Activated naive CD8-positive, alpha-beta T cell treated with anti-CD3 and anti-CD28 coated beads, Interleukin-2, amount 10 ng/mL, durations not matched to agents 7 days and 5 days (primary cell): ENCODE measurements at places on chromosomes 2 and 18.

GRCh38 chr2:130158631-130159030 lies 13.7 kb upstream of the CCDC74B start:
- no peak for DNase-seq

- DNase-seq: no peak
Measured at GRCh38 chr18:80252136-80252535, 4.8 kb upstream of the PARD6G start.

GRCh38 chr2:43057026-43057741 lies 169.2 kb downstream of the ZFP36L2 start:
- DNase-seq: peak; percentile 21

GRCh38 chr18:49562481-49563129 lies 748 bp downstream of the LIPG start:
- DNase-seq: no peak

DNA sequence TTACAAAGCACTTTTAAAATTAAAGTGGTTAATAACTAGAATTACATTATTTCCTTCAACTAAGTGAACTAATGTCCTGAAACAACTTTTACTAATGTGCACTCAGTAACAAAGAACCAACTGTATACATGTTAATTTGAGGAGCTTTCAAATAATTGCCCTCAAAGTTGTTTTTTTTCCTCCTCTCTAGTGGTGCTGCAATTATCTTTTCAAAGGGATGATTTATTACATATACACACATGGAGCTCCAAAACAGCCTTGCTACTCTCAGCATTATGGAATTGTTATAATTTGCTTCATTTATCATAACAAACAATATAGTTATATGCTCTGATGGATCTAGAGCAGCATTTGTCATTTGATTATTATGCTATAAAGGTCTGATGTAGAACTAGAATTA lies 246.3 kb upstream of the RASGRP3 start:
- DNase-seq: no peak

GRCh38 chr2:170500770-170501169 lies 214.4 kb upstream of the SP5 start:
- no peak for DNase-seq

DNA sequence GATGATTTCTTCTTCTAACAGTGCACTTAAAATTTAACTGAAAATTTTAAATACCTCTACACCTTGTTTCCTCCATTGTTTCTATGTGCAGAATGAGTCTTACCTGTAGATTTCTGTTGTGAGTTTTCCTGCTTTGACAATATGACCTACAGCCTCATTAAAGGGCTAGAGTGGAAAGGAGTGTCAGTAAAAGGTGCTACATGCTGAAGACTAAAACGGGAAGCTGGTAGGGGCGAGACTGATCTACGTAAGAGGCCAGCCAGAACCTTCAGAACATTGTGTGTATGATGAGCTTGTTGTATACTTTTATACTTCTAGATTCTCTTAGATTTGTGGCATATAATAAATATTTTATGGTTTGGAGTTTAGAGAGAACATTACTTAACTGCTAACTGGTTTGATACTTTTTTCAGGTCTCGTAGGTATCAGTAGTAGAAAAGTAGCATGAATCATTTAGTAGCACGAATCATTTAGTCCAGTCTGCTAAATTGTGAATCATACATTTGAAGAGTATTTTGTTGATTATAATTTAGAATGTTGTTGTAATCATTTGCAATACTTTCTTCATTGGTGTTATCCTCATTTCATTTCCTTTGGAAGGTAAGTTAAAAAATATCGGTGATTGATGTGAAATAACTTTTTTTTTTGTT lies 14.3 kb downstream of the INSIG2 start:
- DNase-seq: no peak

- DNase-seq: peak; percentile 40
Measured at GRCh38 chr2:8796878-8797550, 40.4 kb downstream of the KIDINS220 start.

DNA sequence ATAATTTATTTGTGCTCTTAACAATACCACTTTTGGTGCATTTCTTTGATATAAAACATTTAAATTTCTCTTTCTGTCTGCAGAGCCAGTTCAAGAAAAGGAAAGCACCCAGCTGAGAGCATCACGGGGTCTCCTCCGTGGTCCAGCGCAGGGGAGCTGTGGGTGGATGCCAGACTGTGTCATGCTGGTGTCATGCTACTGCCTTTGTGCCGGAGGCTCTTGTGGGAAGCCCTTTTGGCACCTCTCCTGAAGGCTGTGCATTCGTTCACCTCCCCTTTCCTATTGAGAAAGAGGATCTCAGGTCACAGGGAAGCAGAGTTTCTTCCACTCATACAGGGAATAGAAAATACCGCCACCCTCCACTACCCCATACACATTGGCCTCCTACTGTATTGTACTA lies 450.4 kb downstream of the GALR1 start:
- DNase-seq: no peak

DNA sequence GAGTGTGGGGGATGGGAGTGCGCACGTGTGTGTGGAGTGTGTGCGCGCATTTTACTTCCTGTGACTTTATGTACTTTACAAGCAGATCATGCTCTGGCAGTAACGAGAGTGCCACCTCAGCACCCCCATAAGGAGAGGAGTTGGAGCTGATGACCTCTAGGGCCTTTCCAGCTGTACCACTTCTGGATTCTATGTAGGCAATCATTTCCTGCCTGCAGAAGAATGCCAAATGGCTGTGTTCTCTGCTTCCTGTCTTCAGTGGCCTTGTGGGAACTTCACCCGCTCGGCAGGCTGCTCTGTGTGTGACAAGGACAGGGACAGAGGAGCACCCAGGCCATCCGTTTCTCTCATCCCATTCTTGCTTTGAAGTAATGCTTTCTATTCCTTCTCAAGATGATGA lies 22.8 kb upstream of the ZNF385B start:
- no peak for DNase-seq

DNA sequence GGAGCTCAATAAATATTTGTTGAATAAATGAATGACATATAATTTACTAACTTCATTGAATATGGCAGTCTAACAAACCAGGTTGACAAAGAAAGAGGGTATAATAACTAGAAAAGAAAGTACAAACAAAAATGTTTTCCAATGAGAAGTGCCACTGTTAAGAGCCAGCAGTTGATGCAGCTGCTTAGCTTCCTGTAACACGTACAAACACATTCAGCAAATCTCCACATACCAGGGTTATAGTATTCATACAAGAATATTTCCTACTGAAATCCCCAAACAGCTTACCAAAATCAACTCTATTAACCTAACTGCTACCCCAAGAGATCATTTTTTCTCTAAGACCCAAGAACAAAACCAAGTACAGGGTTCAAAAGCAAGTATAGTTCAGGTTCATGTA lies 77.7 kb downstream of the THADA start:
- no peak for DNase-seq

DNA sequence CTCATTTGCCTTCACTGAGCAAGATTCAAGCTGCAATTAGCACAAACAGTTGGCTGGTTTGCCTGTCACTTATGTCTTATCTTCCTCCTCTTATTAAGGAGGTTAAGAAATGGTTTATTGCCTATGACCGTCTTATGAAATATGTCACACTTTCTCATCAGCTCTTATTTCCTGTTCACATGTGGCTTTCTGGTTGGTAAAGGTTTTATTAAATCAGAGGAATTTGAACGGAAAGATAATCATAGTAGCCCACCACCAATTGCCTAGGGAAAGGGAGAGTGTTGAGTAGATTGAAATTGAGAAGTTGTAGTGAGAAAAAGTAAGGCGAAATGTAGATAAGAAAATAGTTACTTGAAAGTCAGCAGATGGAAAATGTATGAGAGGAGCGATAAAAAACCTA lies 4.2 kb upstream of the IL1R1 start:
- no peak for DNase-seq

DNA sequence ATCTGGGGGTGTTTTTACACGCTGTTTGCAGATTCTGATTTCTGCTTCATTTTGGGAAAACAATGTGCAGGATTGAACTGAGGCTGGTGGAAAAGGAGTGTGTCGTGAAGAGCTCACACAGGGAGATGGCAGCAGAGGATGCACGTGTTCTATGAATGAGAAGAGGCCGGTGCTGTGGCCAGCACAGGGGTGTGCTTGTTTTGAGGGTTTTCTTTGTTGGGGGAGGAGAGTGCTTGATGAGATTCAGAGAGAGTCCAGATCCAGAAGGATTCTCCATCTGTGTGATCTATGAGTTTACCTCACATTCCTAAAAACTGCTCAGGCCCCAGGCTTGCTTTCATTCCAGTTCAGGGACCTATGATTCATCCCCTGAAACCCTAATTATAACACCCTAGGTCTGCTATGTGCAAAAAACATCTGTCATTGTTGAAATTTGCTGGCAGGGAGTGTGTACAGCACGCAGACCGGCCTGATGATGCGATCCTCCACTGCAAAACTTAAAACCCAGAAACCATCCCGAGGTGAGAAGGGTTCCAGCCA lies 12.1 kb downstream of the TGFA start:
- DNase-seq: no peak

GRCh38 chr2:10721396-10722251 lies at the start of gene ATP6V1C2:
Gene ATP6V1C2, plus strand, starts transcription at chr2:10721630. Its CDS starts 1,220 bp downstream, at chr2:10722850.
- peak; percentile 49 for DNase-seq

DNA sequence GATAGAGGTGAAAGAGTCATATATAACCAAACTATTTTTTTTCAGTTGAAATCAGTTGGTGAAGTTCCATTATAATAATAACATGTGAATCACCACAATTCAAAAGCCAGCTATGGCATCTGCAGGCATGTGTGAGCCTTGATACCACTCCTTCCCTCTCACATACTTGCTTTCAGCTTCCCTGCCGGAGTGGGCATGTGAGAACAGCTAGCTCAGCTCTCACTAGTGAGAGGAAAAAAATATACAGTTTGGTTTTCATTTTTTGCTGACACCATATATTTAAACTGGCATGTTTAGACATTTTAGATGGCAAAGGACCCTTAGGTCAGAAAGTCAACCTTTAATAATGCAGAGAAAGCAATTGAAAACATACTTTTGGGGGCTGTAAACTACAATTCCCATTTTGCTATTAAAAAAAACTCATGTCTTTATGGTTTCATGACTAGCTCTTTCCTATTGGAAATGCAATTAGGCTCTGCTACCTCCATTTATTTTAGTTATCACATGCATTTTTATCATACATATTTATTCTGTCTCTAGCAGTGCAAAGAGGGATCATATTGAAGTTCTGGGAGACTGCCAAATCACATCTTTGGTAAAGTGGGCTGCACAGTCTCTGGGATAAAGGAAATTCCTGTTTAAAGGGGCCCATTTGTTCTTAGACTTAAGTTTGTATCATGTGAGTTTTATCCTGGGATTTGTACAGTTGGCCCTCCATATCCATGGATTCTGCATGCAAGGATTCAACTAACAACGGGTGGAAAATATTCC lies 33.2 kb upstream of the SLC40A1 start:
- no peak for DNase-seq

GRCh38 chr2:234963773-234964615 lies 12.2 kb downstream of the SH3BP4 start:
- DNase-seq: no peak

- DNase-seq: no peak
Measured at GRCh38 chr18:79442508-79443221, 46.9 kb downstream of the NFATC1 start.

DNA sequence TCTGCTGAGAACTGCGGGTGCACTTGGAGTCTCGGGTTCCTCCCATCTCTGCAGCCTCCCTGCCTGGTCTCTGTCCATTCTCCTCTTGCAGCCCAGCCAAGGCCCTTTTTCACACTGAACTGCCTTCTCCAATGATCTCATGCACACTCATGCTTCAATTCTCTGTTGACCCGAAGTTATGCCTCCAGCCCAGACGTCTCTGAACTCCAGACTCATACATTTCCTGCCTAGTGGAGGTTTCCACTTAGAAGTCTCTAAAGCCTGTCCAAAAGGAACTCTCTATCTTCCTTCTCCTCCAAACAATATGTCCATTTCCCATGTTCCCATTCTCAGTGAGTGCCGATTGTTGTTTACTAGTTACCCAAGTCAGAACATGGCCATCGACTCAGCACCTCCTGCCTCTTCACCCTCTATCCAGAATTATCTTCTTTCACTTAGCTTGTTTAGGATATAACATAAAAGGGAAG lies 155.2 kb downstream of the IRS1 start:
- DNase-seq: no peak
